ENCODE measurements at places on chromosomes 11 and 22.
A peak's percentile ranks its signal among the peaks of the same experiment; 100 is the strongest.

DNA sequence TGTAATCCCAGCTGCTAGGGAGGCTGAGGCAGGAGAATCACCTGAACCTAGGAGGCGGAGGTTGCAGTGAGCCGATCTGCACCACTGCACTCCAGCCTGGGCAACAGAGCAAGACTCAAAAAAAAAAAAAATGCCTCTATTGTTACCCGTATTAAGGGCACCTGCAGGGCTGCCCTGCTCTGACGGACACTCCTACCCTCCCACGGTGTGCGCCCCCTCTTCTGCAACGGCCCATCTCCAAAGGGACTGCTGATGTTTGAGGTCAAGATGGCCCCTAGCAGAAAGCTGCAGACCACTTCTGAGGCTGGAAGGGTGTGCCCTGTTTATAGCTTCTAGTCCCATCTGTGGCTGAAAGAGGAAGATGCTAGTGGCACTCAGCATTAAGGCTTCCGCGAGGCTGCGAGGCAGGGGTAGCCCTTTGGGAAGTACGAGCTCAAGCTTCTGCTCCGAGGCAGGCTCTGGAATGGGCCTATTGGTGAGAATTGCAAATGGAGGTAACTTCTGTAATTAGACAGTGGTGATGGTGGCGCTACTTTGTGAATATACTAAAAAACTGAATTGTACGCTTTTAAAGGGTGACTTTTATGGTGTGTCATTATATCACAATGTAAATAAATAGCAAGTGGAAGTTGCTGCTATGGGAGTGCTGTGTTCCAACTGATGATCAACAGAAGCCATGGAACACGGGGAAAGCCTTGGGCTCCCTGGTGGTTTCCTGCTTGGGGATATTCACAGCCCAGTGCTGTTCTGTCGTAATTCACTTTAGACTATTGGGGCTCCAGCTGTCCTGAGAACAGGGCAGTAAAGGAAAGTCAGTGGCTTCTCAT is 24.3 kb downstream of the ARFGAP2 start:
- DNase-seq, result no peak

GRCh38 chr22:39705386-39705785 is 134.8 kb downstream of the CACNA1I start:
- no peak for DNase-seq

DNA sequence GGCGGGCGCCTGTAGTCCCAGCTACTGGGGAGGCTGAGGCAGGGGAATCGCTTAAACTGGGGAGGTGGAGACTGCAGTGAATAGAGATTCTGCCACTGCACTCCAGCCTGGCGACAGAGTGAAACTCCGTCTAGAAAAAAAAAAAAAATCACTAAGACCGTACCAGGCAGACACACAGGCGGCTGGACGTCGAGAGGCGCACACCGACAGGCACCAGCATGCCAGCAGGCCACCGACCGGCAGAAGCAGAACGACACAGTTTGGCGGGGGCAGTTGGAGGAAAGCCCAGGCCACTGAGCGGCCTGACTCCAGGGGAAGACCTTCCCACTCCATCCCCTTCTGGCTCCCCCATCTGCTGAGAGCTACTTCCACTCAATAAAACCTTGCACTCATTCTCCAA is 17.5 kb downstream of the OR10D3 start:
- DNase-seq, result no peak

GRCh38 chr11:70156291-70157037 is 46.6 kb upstream of the FADD start:
- DNase-seq, result no peak

DNA sequence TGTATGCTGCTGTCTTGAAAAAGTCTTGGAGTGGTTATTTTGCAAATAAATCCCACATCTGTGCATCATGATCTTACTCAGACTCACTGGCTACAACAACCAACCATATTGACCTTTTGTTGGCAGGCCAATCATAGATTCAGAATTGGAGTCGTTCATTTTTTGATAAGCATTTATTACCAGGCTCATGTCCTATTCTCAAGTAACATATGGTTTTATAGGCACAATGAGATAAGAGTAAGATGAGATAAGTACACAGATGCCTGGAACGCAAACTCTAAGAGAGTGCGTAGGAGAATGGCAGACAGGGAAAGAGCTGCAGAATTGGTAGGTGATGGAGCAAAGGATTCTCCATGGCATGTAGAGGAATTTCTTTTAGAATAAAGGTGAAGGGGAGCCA is 71.6 kb upstream of the SLC5A12 start:
- DNase-seq, result no peak

DNA sequence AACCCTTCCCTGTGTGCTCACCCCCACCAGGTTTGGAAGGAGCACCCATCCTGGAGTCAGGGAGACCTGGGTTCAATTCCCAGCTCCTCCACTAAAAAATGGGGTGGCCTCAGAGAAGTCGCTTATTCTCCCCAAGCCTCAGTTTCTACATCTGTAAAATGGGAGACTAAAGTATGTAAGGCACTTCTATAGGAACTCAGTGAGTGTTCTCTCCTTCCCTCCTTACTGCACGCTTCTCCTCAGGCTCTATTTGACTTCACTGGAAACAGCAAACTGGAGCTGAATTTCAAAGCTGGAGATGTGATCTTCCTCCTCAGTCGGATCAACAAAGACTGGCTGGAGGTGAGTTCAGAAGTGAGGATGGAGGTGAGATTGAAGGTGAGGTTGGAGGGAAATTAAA is 11.3 kb downstream of the NCF4 start:
- DNase-seq, result no peak

DNA sequence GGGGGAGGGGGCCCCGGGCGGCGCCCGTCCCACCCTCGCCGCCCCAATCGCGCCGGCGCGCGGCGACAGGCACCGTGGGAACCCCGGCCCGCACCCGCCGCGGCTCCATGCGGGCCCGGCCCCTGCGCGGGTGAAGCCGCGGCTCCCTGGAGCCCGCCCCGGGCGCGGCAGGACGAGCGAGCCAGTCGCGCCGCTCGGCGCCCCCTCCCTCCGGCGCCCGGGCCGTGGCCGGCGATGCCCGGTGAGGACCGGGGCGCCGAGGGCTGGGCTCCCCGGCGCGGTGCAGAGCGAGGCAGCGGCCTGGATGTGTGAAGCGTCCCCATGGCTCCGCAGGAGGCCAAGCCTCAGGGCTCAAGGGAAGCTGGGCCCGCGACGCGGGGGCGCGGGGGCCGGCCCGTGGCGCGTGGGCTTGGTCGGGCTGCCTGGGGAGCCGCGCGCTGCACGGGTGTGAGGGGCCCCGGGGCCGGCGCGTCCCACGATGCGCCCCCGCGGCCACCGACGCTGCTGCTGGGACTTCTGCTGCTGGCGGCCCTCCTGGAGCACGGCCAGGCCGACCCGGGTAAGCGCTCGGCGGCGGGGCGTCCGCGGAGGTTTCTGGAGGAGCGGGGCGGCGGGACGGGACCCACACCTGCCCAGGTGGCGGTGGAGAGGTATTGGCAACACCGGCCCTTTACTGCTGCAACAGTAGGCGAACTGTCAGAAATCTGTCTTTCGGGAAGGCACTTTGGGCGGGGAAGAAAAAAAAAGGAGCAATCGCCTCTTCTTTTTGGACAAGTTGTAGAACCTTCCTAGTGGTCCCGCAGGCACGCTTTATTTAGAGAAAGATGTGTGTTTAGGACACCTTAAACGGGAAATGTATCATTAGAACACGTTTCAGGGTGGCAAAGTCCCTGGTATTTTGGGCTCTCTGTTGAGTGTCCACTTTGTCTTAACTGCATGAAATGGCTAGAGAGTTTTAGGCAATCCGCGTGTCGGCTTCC is 119.4 kb downstream of the HIPK3 start:
- no peak for DNase-seq

GRCh38 chr11:126538071-126538470 is 182.6 kb downstream of the ST3GAL4 start:
- DNase-seq, result no peak

DNA sequence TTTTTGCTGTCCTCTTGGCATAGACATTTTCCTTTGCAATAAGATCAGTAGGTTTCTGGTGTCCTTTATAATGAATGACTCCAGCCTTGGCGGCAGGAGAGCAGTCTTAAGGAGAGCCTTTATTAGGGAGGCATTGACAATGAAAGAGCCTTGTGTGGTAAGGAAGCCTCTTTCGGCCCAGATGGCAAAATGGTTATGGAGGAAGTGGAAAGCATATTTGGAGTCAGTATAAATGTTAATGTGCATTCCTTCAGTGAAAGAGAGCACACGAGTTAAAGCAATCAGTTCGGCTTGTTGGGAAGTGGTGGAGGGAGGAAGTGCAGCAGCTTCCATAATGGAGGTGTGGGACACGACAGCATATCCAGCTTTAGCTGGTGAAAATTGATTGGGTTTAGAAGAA is 18.1 kb upstream of the ANO1 start:
- DNase-seq, result no peak

GRCh38 chr11:10631761-10632160 is 61.8 kb downstream of the IRAG1 start:
- no peak for DNase-seq

DNA sequence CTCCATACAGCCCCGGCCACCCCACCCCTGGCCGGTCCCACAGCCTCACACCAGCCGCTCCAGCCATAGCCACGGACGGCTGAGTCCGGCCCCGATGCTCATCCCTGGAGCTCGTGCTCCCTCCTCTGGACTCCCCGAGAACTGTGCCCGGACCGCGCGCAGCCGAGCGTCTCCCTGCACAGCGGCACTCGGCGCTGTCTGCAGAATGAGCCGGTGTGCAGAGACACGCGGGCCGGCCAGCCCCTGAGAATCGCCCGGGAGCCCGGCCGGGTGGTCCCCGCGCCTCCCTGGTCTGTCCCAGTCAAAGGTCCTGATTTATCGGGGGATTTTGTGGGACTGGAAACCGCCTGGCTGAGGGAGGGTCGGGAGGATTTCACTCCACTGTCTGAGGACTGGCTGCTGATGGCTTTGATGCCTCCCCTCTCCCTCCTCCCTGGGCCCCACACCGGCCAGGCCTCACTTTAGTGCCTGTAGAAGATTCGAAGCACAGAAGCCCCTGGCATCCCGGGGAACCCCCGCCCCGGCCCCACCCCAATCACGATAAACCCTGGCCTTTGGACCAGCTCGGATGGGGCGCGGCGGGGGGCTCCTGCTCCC is 102.7 kb downstream of the BRD1 start:
- DNase-seq, result peak; percentile 34
